AG10803 (cell line): ENCODE measurements at places on chromosomes 12 and 14.

DNA sequence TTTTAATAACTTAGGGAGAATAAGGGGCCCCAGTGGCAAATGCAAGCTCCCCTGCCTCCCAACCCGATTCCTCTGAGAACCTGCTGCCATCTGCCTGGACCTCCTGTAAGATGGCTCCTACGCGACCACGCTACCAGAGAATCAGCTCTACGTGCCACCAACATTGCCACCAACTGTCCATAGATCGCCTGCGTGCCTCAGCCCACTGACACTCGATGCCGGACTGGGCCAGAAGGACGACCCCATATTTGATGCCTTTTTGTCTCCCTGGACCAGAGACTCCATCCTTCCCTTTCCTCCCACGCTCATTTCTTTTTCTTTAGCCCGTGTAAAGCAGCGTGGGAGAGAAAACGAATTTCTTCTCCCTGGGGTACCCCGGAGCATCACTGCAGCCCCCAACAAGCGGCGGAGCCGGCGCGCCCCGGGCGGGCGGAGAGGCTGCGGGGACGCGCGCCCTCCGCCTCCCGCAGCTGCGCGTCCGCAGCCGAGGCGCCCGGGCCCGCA is 565 bp upstream of the KLHL42 start:
- no peak for DNase-seq

DNA sequence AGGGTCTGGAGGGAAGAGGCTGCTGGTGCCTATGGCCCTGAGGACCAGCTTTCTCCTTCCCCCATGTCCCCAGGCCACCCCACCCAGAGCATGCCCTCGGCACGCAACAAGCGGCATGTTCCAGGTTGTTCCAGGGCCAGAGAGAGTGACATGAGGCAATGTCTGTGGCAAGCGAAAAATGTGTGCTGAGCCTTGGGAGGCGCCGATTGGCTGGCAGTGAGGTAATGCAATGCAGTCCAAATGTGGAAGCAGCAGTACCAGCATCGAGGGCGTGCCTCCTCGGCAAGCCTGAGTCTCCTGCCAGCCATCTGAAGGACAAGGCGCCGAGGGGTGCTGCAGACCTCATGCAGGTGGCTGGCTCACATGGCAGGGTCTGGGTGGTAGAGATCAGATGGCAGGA is 423.8 kb downstream of the NRXN3 start:
- DNase-seq = peak; percentile 63

DNA sequence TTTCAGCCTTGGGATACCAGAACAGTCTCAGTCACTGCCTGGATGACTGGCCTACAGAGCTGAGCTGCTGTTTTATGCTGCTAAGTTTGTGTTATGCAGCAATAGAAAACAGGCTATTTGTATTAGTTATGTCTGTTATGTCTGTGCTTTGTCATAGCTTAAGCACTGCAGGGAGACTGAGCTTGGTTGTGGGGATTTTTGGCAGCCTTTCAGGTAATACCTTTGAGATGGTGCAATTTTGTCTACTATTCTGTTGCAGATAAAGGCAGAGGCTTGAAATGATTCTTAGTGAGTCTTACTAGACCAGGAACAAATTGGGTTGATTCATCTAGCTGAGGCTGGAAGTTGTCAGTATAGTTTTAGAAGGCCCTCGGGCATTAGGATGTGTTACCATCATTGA is 201.3 kb upstream of the RBM19 start:
- DNase-seq = peak; percentile 85

DNA sequence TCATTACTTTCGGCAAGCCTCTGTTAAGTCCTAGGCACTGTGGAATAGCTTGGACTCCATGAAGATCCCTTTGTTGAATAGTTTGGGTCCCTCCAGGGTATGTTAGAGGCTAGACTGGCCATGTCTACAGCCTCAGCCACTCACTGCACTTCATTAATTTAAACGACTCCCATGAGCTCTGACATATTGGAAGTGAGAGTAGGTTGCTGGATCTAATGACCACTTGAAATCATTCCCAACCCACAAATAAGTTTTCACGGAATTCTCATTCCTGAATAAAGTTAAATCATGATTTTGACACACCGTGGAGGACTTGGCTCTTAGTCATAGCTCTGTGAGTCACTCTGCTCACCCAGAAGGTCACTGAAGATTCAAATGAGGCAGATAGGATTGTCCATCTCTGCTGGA is 21.4 kb upstream of the APPL2 start:
- peak; percentile 97 for DNase-seq

DNA sequence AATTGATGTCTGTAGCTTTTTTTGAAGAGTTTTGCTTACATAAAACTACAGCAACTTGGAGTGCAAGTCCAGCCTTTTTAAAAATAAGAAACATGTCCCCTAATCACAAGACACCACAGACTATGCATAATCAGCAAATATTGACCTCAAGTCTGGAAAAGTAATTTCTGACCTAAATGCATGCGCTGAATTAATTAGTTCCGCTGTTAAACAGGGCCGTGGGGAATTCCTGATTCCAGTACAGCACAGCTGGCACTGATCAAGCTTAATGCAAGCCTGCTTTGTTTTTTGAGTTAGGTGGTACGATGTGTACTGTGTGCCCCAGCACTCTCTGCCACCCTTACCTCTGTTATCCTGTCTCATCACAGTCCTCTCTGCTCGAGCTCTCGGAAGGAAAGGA is 9.2 kb downstream of the MLH3 start:
- peak; percentile 48 for DNase-seq

DNA sequence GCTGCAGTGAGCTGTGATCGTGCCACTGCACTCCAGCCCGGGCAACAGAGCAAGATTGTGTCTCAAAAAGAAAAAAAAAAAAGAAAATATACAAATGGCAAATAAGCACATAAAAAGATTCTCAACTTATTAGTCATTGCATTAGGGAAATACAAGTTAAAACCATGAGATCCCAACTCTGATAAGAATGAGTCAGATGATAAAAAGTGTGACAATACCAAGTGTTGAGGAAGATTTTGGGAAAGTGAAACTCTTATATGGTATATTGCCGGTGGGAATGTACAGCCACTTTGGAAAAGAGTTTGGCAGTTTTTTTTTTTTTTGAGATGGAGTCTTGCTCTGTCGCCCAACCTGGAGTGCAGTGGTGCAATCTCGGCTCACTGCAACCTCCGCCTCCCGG is 7.6 kb upstream of the PRPF40B start:
- peak; percentile 27 for DNase-seq

DNA sequence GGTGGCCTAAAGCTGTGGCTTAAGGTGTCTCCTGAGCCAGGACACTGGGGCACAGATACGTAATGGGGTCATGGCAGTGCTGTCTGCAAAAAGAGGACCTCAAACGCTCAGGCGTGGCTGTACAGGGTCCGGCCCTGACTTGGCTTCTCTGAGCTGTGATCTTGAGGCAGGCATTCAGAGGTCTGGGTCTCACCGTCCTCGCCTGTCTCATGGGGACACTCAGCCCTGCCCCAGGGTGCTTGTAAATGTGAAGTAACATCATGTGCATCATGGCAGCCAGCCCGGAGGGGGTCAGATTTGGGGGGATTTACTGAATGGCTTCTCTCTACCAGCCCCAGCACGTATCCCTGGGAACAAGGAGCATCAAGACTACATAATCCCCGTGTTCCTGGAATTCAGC is 28.8 kb downstream of the DIO3 start:
- no peak for DNase-seq

- DNase-seq = no peak
Observed at GRCh38 chr14:91349481-91350074, 68.0 kb downstream of the CCDC88C start.

GRCh38 chr12:111584959-111585358 is 14.2 kb downstream of the ATXN2 start:
- no peak for DNase-seq

- no peak for DNase-seq
Observed at GRCh38 chr14:89891055-89891454, 63.5 kb downstream of the EFCAB11 start.

DNA sequence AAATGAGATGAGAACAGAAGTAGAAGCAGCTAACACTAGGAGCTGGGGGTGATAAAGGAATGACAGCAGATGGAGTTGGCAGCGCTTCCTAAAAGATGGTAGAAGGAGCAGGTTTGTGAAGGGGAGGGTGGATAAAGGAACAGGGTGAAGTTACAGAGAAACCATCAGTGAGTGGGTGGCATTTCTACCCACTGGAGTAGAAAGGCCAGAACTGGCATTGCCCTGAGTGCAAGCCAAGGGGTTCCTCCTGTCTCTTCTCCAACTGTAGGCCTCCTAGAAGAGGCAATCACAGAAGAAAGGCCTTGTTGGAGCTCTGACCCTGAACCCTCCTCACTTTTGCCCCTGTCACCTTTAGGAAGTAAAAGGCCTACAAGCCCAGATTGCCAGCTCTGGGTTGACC is 2.2 kb downstream of the KRT18 start:
- DNase-seq = no peak

DNA sequence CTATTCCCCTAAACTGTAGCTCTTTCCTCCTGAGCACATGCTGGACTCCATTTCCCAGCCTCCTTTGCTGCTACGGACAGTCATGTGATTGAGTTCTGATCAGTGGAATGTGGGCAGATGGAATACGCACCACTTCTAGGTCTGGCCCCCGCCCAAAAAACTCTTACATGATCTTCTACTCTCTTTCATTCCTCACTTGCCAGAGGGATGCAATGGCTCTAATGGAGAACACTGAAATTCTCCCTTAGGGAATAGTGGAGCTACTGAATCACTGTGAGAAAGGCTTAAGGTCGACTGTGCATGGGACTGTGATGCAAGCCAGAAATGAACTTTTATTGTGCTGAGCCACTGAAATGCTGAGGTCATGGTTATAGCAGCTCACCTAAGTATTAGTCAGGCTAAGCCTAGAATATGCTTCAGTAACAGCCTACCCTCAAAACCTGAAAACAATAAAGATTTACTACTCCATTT is 13.0 kb upstream of the TMED2 start:
- DNase-seq = peak; percentile 91

- no peak for DNase-seq
Observed at GRCh38 chr12:26871985-26872384, 39.0 kb upstream of the ITPR2 start.

GRCh38 chr12:60173224-60174170 is 577.7 kb downstream of the SLC16A7 start:
- no peak for DNase-seq

GRCh38 chr12:18057051-18057450 is 32.9 kb downstream of the RERGL start:
- no peak for DNase-seq

DNA sequence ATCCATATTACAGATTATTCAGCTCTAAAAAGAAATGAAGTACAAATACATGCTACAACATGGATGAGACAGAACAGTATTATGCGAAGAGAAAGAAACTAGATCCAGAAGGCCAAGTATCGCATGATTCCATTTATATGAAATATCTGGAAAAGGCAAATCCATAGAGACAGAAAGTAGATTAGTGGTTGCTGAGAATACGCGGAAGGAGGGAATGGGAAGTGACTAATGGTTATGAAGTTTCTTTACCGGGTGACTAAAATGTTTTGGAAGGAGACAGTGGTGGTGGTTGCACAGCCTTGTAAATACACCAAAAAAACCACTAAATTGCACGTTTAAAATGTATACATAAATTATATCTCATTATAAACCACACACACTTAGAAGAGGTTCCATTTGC is 12.5 kb downstream of the PRDM4 start:
- peak; percentile 80 for DNase-seq

DNA sequence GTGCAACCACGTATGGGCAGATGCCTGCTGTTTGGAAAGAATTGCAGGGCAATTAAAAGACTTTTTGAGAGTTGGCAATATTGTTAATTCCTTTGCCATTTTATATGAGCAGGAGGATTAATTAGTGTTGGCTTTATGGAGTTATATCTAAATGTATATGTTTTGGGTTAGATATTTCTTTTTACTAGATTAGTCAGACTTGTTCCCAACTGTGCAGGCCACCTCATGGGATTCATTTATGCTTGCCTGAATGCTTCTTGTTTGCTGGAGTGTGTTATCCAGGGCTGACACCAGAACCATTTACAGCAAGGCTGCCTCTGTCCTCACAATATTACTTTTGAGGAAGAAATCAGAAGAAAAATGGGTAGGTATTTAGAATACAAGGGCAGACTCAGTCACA is 192.5 kb downstream of the KTN1 start:
- DNase-seq = no peak

- no peak for DNase-seq
Observed at GRCh38 chr12:58533652-58534051, 386.7 kb downstream of the LRIG3 start.

DNA sequence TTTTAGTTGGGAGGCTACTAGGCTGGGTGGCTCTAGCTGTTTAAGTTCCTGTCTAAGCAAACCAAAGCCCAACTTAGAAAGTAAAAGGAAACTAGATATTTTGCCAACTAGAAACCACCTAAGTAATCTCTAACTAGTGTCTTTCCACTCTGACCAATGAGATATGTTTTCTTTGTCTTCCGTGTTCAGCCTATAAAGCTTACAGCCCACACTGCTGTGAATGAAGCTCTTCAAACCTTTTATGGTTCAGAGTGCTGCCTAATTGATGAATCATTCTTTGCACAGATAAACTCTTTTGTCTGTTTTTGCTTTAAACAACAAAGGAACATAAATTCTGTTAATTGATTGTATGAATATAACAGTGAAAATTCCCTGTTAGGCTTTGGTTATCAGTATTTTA is 66.1 kb downstream of the FUT8 start:
- DNase-seq = peak; percentile 52
